Stimulated activated naive B cell treated with anti-CD40 and anti-IgM and Interleukin-4, amounts not matched to agents 10 μg/mL and 1 μg/mL and 100 μg/mL, for 72 hours (primary cell): ENCODE measurements at places on chromosomes 1 and 21.

DNA sequence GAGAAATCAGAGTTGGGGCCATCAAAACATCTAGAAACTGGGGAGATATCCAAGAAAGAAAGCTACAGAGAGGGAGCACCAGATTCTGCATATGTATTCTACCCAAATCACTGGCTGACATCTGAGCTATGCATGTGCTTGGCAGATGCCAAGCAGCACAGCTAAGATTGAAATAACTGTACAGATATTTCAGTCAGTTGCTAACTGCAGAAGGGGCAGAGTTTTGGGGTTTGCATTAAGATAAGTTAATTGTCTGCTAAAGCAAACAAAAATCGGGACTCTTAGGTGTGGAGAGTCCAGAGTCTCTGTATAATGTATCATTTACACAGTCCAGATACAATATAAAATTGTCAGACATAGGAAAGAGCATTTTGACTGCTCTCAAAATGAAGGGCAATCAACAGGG lies 437.1 kb downstream of the PTBP2 start:
- DNase-seq: no peak

DNA sequence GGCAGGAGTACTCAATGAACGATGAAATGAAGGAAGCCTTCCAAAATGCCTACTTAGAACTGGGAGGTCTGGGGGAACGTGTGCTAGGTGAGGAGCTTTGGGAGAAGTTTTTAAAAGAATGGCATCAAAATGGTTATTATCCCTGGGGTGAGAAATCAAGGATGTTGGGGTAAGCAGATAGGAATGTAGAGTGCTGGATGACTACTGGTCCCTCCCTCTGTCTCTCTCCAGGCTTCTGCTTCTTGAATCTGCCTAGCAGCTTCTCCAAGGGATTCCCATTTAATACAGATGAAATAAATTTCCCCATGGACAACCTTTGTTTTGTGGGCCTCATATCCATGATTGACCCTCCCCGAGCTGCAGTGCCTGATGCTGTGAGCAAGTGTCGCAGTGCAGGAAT lies 19.0 kb upstream of the CASQ1 start:
- DNase-seq: no peak

DNA sequence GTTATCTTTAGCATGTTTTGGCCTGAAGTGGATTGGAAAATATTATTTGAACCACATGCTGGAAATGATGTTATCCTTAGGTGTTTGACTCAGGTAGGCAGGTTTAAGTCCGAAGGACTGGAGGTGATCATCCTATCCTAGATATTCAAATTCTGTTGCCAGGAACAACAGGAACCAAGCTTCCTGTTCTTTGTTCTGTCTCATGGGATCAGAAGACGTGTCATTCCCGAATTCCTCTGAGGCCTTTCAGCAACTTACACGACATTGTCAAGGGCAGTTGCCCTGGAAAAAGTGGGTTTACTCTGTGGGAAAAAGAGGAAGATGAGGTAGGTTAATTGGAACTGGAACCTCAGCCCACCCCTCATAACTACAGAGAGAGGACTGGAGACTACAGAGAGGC lies 36.6 kb downstream of the SLAMF6 start:
- no peak for DNase-seq

GRCh38 chr1:52727956-52728656 lies 1.9 kb downstream of the ZYG11B start:
- no peak for DNase-seq

DNA sequence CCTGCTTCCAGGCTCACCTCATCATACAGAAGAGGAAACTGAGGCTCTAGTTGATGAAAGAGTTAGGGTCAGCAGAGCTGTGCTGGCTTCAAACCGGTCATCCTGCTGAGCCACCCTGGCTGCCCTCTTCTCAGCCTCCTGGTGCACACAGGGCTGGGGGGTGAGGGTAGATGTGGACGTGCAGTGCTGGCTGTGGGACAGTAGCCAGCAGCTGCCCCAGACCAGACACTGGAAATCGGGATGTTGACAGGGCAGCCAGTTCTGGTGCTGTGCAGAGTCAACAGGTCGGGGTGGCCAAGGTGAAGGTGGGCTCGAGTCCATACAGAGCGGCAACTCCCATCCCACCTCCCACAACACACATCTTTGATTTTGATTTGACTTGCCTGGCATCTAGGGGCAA lies 1.5 kb upstream of the CLCNKA start:
- DNase-seq: no peak

DNA sequence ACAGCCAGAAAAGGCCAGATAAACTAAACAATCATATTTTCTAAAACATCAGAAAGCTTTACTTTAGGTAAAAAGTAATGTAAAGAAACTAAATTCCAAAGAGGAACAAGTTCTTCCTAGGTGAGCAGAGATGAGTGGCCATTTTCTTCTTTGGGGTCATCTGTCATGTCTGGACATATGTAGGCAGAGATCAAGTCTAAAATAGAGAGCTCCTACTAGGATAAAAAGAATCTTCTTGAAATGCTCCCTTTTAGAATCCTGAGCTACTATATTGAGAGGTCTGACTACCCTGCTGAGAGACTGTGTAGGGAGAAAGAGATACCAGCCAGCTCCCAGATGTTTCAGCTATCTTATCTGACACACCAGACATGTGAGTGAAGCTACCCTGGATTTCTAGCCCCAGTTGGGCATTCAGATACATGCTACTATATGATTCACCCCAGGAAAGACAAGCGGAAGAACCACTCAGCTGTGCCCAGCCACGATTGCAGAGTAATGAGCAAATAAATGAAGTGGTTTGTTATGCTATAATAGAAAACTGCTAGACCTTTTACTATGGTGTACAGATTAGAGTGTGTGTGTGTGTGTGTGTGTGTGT lies 80.1 kb downstream of the TTLL7 start:
- no peak for DNase-seq

DNA sequence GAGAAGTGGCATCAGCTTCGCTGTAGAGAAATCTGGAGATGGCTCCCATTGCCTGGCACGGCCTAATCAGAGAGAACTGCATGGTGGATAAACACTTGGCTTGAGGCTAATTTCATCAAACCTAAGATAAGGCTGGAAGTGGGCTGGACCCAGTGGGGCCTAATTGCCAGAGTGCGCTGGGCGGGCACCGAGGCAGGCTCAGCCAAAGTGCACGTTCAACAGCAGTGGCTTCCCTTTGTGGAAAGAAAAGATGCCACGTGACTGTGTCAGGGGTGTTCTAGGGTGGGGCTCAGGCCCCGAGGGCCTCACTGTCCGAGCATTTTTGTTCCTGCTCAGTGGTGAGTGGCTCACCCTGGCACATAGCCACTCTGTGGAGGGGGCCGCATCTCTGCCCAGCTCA lies 5.8 kb downstream of the PLCH2 start:
- no peak for DNase-seq

- DNase-seq: no peak
These were observed 95.9 kb downstream of the KCNJ15 start for GRCh38 chr21:38352536-38353219.

DNA sequence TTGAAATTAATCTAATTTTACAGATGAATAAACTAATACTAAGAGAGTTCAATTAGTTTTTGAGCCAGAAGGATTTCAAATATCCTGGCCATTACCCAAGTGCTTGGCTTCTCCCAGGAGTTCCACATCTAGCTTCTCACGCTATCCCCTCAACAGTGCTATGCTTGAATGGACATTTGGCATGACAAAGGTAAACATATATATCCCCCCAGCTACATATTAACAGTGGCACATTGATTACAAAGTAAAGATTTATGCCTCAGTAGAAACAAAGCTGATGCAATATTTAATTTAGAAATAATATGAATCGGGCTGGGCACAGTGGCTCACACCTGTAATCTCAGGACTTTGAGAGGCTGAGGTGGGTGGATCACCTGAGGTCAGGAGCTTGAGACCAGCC lies 434.6 kb upstream of the PRMT6 start:
- no peak for DNase-seq

- DNase-seq: no peak
These were observed 19.6 kb downstream of the SKI start for GRCh38 chr1:2247760-2248126.

DNA sequence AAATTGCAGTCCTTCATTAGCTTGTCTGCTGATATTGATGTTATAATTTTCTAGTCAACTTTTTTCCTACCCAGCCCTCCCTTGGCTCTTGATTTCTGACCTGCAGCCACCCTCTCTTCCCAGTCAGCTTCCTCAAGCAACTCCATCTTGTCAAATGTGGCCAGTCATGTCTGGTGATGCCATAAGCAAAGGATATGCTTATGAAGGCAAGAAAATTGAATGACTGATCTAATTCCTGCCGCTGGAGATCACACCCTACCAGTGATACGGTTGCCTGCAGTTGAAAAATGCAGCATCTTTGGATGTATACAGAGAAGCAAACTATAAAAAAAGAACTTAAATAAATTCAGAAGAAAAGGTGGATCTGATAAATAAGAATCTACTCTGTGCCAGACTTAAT lies 297.1 kb upstream of the DAB1 start:
- no peak for DNase-seq

- peak; percentile 75 for DNase-seq
These were observed 2.8 kb upstream of the C1orf162 start for GRCh38 chr1:111471012-111471411.

- no peak for DNase-seq
These were observed 34.7 kb upstream of the TMEM125 start for GRCh38 chr1:43235040-43235439.

- DNase-seq: no peak
These were observed 6.3 kb upstream of the SELENON start for GRCh38 chr1:25793585-25794170.

GRCh38 chr1:5273280-5274003 lies 619.0 kb downstream of the AJAP1 start:
- no peak for DNase-seq

DNA sequence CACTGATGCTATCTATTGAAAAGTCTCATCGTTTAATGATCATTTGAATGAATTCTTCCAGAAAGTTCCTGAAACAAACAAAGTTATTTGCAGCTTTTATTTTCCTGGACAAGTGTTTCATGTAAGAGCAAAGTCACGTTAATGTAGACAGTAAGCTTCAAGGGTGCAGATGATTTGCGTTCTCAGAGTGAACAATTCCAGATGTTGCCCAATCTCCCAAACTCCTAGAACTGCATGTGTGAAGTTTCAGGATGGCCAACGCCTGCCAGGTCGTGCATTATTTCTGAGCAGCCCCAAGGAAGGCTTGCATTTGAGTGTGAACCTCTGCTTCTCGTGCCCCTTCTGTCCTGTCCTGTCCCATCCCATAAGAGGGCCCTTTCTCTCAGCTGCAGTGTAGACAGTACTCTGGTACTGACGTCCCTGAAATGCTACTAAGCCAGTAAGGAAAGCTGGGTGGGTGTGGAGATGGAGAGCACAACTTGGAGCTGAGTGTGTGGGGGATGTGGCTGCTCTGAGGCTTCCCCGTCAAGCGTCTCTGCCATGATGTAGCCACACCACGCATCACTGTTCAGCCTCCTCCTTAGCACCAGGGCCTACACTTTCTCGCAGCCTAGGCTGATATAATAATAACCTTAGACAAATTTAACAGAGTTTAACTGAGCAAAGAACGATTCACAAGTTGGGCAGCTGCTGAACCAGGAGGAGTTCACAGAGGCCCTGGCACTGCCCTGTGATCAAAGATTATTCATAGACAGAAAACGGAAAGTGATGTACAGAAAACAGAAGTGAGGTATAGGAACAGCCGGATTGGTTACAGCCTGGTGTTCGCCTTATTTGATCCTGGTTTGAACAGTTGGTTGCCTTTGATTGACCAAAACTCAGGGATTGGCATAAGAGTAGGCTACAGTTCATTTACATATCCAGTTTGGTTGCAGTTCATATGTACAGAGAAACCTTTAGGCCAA lies 50.4 kb downstream of the RHOU start:
- DNase-seq: no peak

DNA sequence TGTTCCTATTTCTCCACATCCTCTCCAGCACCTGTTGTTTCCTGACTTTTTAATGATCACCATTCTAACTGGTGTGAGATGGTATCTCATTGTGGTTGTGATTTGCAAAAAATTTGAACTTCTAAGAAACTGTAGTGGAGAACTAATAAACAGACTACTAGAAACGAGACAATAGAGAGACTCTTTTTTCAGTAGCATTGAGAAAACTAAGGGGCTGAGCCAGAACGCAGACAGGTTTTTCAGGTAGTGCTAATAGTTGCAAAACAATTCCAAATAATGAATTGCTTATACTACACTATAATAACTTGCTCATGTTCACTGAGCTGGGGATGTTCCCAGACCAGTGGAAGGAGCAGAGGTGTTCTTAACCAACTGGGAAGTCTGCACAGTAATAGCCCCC lies 98.8 kb upstream of the DPH5 start:
- DNase-seq: no peak

DNA sequence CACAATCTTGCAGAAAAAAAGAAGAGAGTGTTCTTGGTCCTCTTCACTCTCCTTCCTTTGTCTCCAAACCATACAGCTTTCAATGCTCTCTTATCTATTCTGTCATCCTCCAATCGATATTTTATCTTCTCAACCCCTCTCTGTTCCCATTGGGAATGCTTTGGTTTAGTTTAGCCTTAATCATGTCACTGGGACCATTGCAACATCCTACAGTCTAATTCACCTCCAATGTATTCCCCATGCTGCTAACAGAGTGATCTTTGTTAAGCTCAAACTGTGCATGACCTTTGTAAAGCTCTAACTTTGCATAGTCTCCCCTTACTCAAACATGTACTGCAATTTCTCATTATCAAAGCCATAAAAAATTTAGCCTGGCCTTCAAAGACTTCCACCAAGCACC lies 2.9 kb downstream of the MPL start:
- no peak for DNase-seq

DNA sequence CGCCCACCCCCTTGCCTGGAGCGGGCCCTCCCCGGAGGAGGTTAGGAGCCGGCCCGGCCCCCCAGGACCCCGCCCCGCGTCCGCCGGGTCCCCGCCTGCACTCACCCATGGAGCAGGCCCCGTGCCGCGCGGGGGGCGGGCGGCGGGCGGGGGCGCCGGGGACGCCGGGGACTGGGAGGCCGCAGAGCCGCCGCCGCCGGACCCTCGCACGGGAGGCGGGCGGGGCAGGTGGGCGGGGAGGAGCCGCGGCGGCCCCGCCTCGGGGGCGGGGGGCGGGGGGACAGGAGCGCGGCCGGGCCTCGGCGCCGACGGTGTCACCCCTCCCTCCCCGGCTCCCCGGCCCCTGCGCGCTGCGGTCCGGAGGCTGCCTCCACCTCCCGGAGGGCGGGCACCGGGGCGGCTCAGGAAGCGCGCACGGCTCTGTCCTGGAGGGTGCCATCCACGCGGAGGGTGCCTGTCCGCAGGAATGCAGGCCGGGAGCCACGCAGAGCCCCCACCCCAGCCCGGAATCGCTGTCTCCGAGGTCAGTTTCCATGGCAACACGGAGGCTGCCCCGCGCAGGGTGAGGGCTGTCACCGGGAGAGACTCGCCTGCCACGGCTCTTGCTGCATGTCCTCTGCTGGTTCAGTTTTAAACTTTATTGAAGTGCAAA lies 5.9 kb upstream of the PLEKHG5 start:
- DNase-seq: no peak

GRCh38 chr1:241985787-241986186 lies 13.1 kb downstream of the MAP1LC3C start:
- DNase-seq: peak; percentile 5

- no peak for DNase-seq
These were observed 2.4 kb upstream of the C8B start for GRCh38 chr1:56967900-56968832.

DNA sequence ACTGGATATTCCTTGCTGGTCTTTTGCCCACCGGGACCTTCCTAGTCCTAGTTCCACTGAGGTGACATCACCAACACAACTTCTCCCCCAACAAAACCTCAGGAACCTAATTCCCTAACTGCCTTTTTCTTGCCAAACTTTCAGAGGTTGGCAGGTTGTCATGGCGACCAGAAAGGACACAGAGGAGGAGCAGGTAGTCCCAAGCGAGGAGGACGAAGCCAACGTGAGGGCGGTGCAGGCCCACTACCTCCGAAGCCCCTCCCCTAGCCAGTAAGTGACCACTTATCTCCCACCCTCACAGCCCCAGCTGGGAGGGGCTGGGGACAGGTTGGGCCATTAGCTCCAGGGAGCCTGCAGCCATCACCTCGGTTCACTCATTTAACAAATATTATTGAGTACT lies 815 bp downstream of the STYXL2 start:
- DNase-seq: no peak
